ENCODE measurements at places on chromosomes 7 and 10.
A peak's percentile ranks its signal among the peaks of the same experiment; 100 is the strongest.

DNA sequence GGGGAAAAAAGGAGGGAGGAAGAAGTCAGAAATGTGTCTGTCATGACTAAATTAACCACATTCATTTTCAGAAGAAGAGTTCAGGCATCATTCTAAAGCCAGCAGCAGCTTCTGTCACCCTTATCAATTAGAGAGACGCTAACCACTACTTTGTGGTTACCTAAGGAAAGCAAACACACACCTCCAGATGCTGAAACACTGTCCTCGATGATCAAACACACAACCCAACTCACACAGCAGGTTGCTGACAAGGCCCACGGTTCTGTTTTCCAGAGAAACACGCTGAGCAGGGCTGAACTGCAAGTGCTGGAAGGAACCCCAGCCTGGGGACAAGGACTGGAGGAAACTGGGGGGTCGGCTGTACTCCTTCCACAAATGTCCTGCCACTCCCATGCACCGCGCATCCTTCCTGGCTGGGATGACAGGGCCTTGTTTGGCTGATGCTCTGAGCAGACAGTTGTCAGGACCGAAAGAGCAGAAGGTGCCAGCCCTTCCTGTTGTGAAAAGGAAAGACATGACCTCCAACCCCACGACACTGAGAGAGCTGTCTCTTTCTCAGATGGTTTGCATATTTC, 36.6 kb downstream of the PRKCQ start:
- DNase-seq = no peak

GRCh38 chr7:728602-729001, 1.5 kb upstream of the PRKAR1B start:
- DNase-seq = no peak

- no peak for DNase-seq
Measured at GRCh38 chr7:114153700-114154099, 234.9 kb upstream of the PPP1R3A start.

GRCh38 chr10:131116216-131116990, 195.1 kb downstream of the TCERG1L start:
- no peak for DNase-seq

DNA sequence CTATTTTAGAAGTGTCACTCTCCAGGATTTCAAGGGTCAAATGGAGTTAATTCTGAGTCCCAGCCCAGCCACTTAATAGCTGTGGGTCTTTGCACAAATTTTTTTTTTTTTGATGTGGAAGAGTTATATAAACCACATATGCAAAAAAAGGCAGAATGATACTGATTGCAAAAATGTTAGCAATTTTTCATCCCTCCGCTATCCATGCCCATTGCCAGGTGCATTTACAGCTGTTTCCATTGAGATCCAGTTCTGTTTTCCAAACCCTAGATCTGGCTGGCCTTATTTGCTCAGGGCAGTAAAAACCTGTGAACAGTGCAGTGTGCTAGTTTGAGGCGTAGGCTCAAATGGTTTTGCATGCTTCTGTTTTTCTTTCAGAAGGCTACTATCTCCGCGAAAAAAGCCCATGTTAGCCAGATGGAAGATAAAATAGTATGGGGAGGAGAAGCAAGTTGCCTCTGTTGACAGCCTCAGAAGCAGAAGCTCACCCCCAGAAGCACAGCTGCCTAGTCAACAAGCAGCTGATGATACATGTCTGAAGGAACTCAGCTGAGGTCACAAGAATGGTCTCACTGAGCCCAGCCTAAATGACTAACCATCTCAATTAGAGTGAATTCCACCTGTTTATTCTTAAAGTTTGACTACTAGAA, 997 bp upstream of the ZNF138 start:
- no peak for DNase-seq

DNA sequence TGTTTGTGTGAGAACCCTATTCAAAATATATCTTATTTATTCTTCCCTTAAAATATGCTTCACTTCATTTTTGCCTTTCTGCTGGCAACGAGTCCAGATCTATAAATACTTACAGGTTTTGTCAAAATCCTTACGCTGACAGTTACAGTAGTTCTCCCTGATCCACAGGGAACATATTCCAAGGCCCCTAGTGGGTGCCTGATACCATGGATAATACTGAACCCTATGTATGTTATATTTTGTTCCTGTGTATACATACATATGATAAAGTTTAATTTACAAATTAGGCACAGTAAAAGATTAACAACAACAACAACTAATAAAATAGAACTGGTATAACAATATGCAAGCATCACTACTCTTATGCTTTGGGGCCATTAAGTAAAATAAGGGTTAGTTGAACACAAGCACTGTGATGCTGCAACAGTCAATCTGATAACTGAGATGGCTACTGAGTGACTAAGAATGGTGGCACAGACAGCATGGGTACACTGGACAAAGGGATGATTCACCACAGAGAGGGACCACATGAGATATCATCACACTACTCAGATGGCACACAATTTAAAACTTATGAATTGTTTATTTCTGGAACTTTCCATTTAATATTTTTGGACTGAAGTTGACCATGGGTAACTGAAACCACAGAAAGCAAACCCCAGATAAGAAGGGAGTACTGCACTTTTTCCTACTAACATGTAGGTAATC, 29.4 kb upstream of the PCGF5 start:
- no peak for DNase-seq

DNA sequence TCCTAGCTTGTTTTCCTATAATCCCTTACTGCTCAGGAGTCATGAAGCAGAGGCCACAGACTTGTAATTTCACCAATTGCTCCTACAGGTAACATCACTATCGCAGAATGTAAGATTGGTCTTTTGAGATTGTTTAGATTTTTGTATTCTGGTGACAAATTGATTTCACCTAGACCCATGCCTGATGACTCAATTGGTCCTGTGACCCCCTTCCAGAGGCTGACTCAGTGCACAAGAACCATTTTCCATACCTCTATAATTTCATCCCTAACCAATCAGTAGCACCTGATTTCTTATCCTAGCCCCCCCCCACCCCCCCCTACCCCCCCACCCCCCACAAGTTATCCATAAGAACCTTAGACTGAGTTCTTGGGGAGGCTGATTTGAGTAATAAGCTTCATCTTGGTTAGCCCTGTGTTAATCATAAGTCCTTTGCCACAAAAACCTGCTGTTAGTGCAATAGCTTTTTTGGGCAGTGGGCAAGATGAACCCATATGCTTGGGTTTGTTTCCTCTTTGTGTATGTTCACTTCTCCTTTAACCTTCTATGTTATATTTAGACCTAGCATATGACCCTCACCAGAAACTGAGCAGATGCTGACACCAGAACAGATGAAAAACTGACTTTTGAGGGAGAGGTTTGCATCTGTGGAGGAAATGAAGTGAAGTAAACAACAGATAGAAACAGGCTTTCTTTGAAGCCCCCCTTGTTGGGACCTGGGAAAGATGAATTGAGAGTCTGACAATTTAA, 187.1 kb downstream of the KIF20B start:
- no peak for DNase-seq

DNA sequence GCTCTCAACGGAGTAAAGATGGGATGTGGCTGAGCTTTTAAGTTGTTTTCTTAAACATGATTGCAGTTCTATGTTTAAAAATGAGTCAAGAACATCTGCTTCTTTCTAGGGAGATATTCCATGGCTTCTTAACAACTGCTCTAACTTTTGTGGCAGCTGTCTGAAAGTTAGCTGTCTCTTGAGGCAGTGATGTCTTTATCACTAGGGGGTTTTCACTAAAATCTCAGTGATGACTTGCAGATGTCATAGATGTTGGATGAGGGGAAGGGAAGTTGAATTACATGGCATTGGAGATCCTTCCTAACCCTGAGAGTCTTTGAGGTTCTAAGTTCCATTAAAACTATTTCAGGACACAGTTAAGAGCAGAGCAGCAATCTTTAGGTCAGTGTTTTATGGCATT, 43.5 kb downstream of the PRKG1 start:
- no peak for DNase-seq

GRCh38 chr10:59493017-59493416, 130.7 kb upstream of the FAM13C start:
- no peak for DNase-seq

- no peak for DNase-seq
Measured at GRCh38 chr7:99409806-99410205, 1.0 kb downstream of the BUD31 start.

GRCh38 chr7:156055206-156055822, 243.1 kb upstream of the SHH start:
- DNase-seq = no peak

DNA sequence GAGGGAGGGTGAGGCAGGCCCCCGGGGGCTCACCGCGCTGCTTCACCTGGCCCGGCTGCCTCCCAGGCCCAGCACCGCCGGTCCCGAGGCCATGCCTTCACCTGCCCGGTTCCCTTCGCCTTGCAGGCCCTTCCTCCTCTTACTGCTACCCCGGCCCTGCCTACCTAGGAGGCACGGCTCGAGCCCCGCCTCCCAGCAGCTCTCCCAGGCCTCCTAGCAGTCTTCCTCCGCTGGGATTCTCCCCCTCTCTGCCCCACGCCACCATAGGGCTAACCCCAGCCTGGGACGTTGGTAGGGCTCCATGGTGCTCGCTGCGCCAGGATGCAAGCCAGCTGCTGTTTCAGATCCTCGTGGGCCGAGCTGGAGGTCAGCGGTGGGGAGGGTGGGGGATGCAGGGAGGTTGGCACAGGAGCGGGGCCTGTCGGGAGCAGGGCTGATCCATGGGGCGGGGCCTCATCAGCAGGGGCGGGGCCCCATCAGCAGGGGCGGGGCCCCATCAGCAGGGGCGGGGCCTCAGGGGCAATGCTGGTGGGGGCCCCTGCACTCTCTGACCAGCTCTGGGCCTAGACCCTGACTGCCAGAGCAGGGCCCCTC, 63.3 kb downstream of the RASGEF1A start:
- no peak for DNase-seq

DNA sequence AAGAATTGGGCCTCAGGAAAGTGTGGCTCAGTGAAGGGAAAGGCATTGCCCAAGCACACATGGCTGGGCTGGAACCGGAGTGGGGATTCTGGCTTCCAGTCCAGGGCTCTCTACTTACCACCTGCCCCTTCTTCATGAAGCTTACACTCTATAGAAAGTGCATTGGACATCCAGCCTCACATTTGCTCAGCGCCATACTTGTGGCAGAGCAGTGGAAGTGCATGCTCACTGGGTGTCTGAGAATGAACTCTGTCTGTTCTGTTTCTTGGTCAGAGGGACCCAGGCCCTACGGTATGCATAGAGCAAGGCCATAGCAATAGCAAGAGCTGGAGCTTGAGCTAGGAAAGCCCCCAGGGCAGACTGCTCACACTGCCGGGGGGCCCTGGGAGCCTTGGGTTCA, 1253.5 kb downstream of the TYW1 start:
- DNase-seq = no peak

DNA sequence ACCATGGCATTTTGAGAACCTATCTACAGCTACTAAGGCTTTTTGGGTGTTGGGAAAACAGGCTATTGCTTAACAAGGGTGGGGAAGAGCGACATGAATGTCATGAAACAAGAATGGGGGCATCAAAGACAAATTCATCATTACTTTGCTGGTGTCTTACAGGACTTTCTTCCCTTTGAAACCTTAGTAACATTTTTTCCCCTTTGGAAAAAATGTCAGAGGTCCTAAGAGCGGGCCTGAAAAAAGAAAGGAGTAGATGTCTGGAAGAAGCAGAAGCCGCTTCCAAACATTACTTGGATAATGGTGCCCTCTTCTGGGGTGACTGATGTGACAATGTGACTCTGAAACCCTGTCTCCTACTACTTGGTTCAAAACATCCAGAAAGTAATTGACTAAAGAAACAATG, 3.8 kb upstream of the DDX50 start:
- DNase-seq = peak; percentile 54

DNA sequence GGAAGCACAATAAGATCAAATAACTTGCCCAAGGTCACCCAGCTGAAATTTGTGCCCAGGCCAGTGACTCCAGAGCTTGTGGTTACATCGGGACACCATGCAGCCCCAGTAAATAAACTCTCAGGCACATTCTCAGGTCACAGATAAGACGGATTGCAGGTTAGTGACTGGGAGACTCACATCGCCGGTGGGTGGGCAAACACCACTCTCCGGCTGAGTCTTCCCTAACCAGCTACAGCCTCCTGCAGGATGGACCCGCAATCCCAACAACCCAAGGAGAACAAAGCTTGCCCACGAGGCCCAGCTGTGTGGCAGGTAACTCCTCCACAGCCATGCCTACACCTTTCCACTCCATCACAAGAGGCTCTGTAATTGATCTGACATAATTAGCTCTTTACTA, 81.7 kb upstream of the EFCAB10 start:
- DNase-seq = no peak

DNA sequence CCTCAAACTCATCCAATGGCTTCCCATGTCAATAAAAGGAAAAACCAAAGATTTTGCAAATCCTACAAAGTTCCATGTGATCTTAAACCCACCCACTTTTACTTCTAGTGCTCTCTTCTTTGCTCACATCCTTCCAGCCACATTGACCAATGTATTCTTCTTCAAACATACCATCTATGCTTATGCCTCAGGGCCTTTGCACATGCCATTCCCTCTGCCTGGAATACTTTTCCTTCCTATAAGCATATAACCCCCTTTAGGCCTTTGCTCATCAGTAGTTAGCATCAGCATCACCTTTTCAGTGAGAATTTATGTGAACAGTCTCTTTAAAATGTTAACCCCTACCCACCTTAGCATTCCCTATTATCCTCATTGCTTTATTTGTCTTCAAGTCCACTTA, 11.0 kb upstream of the PCLO start:
- DNase-seq = no peak

DNA sequence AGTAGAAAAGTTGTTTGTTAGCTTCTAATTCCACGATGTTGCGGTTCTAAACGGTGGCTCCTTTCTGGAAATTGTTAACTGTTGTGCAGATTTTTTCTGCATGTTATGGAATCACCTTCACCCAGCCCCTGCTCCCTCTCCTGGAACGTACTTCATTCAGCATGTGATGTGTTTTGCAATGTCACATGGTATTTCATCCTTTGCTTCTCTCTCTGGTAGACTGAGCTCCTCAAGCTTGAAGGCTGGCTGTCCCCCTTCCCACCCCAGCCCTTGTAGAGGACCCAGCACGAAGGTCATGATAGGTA, 4.4 kb downstream of the PPP2R2D start:
- DNase-seq = no peak

GRCh38 chr10:3935141-3935540, 150.1 kb upstream of the KLF6 start:
- DNase-seq = peak; percentile 63

GRCh38 chr7:128911423-128912031, 1.0 kb upstream of the KCP start:
- no peak for DNase-seq

DNA sequence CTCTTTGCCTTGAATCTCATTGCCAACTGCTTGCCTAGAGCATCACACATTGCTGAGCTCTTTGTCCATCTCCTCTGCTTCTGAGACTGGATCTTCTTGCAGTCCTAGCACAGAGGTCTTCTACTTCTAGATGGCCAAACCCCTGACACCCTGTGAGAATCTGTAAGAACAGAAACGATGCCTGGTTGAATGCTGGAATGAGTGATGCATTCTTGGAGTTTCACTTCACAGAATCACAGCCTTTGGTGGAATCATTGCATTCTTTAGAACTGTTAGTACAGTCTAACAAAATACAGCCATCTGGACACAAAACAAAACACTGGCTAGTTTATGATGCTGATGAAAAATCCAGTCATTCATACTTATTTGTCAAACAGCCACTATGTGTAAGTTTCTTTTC, 141.7 kb upstream of the ITGB1 start:
- DNase-seq = no peak

GRCh38 chr10:133180192-133180964, 20.4 kb downstream of the KNDC1 start:
- no peak for DNase-seq

Data from smooth muscle cell of the brain vasculature (primary cell).